ENCODE measurements at places on chromosomes 7 and 10. TPM values are rescaled to one million over a fixed set of nuclear protein-coding genes. Genes with fewer than 3 reads are reported as not detected.

- DNase-seq, result no peak
Measured at GRCh38 chr7:139918480-139918879, 89.4 kb downstream of the TBXAS1 start.

The PGAM2 gene
- not detected for total RNA-seq

The JCAD gene
- 31.7 TPM for total RNA-seq

- no peak for DNase-seq
Measured at GRCh38 chr7:142196066-142196840, 61.6 kb downstream of the PRSS58 start.

The SHOC2 gene
- total RNA-seq, result 79.5 TPM

The LRRC18 gene
- not detected for total RNA-seq

The TMEM254 gene
- total RNA-seq, result 17.8 TPM

DNA sequence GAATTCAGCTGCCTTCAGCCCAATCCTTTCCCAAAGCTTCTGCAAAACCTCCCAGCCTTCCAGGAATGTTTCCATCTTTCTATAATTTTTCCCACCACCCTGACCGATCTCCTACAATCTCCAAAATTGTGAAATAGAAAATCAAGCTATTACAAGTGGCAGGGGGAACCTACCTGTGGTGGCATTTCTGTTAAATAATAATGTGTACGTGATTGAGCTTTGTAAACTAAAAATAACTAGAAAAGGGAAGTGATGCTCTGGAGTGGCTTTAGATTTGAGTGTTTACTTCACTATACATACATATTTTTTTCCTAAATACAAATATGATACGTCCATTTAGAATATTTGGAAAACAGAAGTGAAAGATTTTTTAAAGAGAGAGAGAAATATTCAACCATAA is 593.6 kb downstream of the GRM8 start:
- DNase-seq, result no peak

DNA sequence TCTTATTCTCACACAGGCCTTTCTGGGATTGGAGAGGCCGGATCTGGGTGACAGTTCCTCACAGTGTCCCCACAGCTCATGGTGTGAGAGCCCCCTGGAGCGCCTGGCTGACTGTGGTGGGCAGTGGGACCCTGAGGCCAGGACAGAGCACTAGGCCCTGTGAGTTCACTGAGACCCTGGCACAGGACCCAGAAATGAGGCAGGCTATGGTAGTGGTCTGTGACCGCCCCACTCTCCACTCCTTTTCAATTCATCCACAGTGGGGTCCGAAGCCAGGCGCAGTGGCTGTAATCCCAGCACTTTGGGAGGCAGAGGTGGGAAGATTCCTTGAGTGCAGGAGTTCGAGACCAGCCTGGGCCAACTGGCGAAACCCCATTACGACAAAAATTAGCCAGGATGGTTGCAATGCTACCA is 95.9 kb upstream of the TNRC18 start:
- no peak for DNase-seq

DNA sequence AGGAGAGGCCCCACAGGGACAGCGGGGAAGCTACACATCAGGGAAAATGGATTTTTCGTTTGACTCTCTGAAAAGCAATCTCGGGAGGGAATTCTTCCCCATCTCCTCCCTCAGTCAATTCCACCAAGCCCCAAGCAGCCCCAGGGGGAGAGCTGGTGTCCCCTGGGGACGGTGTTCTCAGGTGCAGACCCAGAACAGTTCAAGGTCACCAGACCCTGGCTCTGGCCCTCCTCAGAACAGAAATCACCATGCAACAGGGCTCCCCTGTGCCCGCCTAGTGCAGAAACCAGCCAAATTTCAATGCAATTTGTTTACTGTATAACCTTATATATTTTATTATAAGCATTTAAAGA is 34.1 kb downstream of the GSDME start:
- DNase-seq, result no peak

DNA sequence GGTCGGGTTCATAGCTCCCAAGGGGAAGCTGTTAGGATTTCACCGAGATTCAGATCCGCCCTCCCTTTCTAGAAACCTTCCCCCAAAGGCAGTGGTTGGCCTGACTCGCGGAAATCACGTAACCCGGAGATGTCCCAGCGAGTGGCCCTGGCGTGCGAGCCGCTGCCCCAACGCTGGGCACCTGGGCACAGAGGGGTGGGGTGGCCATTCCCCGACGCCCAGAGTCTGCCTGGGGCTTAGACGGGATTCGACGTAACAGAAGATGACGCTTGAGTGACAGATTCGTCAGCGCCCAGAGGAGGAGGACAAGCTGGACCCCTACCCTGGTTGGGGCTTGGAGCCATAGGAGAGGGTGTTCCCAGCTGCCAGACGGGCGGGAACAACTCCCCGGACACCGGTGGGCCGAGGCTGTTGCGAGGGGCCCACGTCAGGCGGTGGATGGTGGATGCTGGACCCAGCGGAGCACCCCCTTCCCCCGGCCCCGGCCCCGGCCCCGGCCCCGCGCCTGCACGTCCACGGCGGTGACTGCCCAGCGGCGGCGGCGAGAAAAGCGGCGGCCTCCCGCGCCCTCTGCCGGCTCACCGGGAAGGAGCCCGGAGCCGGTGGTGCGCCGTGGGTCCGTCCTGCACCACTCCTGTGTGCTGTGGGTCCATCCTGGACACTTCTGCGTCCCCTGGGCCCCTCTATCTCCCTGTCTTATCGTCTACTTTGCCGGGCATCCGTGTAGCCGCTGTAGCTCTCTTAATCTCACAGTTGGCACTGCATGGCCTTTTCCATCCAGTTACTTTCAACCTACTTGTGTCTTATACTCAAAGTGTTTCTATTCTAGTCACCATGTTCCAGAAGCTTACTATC is 35.4 kb upstream of the KNDC1 start:
- DNase-seq, result no peak

The NPSR1 gene
- total RNA-seq, result not detected

DNA sequence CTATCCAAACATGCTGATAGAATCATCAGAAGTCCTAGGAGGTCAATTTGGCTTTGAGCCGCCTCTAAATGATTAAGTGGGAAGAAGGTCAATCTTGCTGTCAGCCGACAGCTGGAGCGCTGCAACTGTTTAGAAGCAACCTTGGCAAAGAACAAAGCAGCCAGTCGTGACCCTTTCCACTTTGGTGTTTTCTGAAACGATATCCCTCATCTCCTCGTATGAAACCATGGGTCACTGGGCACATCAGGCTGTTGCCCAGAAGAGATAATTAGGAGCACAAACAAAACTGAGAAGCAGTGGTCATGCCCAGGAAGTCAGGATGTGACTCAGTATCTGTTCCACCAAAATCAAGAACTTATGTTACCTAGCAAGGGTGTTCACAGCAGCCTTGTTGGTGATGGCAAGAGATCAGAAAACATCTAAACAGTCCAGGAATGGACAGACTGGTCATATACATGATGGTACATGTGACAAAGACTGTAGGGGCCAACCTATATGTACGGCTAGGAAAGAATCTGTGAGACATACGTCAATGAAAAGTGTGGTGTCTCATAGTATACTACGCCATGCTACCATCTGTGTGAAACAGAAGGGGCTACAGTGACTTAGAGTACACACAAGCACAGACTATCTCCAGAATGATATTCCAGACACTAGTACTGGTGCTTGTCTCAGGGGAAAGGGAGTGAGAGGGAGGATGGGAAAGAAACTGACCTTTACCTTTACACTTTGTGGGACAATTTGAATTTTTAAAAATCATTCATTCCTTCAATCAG is 22.4 kb downstream of the STN1 start:
- DNase-seq, result no peak

GRCh38 chr10:50540069-50540825 is 83.5 kb downstream of the SGMS1 start:
- no peak for DNase-seq

GRCh38 chr7:134966691-134967090 is 19.6 kb upstream of the AGBL3 start:
- no peak for DNase-seq

The PLXNA4 gene
- total RNA-seq, result 133 TPM
